ENCODE measurements at places on chromosomes 3 and 15.

- no peak for DNase-seq
These were observed 10.1 kb downstream of the GOLIM4 start for GRCh38 chr3:168085491-168086119.

GRCh38 chr3:36677331-36678007 lies 86.9 kb downstream of the DCLK3 start:
- DNase-seq = no peak

- no peak for DNase-seq
These were observed 1.4 kb downstream of the VEPH1 start for GRCh38 chr3:157501863-157502262.

DNA sequence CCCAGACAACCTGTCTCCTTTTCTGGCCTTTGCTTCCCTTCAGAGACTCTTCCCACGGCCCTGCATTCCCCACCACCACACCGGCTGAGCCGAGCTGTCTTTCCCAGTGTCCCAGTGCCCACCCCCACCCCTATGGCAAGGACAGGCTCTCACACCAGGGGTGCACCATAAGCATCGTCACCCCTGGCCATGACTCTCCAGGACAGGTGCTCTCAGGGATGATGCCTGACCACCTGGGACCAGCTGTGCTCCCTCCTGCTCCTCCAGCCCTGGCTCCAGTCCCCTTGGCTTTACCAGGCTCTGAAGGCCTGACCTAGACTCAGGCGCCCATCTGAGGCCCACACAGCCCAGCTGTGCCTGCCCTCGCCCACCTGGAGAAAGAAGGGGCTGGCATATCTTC lies 17.6 kb upstream of the SEMA3F start:
- no peak for DNase-seq

GRCh38 chr3:134004841-134005240 lies 24.9 kb downstream of the SLCO2A1 start:
- no peak for DNase-seq

GRCh38 chr3:192188218-192188835 lies 539.0 kb downstream of the FGF12 start:
- DNase-seq = peak; percentile 79

- peak; percentile 83 for DNase-seq
These were observed 162.0 kb downstream of the KLF13 start for GRCh38 chr15:31488437-31489204.

- DNase-seq = no peak
These were observed 25.9 kb downstream of the TRIM71 start for GRCh38 chr3:32843510-32844321.

- DNase-seq = no peak
These were observed 23.7 kb downstream of the TPRA1 start for GRCh38 chr3:127566833-127567232.

DNA sequence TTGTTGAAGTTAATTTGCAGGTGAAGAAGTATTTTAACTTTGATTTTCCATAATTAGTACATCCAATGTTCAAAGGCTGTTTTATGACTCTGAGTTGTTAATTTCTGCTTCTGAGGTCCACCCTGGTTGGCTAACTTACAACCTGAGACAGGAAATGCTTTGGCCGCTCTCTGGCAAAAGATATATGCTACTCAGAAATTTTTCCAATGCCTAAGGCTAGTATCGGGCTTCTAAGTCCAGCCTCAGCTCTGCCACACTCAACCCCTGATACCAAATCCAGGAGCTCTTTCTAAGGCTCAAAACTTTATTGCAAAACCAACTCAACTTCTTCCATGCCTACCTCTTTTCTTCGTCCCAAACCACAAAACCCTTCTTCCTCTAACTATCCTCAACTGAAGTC lies 192.9 kb downstream of the NEK10 start:
- no peak for DNase-seq

DNA sequence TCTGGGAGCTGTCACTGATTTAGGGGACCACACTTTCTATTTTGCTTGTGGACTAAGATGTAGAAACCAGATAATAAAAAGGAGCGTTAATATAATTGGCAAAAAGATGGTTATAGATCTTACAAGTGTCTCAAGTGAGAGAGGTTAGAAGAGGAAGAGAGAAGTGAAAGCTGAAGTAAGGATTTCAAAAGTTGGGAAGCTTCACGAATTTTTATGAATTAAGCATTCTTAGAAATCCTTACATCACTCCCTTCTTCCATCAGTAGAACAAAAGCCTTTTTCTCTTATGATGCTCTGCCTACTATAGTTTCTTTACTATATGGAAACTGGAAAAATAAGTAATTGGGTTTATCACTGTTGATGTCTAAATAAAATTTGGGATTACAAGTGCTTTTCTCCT lies 146.5 kb downstream of the FNDC3B start:
- DNase-seq = no peak

DNA sequence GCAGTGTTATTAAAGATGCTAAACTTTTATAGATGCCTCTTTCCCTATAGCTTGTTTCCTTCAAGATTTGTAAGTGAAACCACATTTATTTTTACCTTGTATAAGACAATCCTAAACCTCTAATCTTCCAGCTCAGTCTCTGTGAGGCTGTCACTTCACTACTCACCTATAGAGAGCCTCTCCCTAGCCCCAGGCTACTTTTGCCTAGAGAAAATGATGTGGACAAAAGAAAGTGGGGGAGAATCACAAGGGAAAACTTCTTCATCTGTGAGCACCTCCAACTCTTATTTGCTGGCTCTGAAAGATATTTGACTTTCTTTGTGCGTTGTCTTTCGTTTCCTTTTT lies 74.9 kb upstream of the SCN5A start:
- no peak for DNase-seq

DNA sequence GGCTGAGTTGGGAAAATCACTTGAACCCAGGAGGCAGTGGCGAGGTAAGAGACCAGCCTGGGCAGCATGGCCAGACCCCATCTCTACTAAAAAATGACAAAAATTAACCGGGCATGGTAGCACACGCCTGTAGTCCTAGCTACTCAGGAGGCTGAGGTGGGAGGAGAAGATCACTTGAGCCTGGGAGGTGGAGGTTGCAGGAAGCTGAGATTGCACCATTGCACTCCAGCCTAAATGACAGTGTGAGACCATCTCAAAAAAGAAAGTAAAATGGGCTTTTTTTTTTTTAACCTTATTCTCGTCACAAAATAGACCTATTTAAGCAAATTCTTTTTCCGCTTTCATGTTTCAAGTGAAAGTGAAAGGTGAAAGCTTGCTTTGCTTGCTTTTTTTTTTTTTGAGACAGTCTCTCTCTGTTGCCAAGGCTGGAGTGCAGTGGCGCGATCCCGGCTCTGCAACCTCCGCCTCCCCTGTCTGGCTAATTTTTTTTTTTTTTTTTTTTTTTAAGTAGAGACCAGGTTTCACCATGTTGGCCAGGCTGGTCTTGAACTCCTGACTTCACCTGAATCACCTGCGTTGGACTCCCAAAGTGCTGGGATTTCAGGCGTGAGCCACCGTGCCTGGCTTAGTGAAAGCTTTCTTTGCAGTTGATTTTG lies 3.6 kb downstream of the PDIA3 start:
- DNase-seq = peak; percentile 93

GRCh38 chr3:24387000-24387399 lies 107.7 kb downstream of the THRB start:
- DNase-seq = no peak

- peak; percentile 47 for DNase-seq
These were observed 1.4 kb downstream of the MORF4L1 start for GRCh38 chr15:78873793-78874765.

- no peak for DNase-seq
These were observed 115.1 kb downstream of the AKAP13 start for GRCh38 chr15:85495544-85495943.

GRCh38 chr15:101563176-101563796 lies 73.8 kb upstream of the PCSK6 start:
- no peak for DNase-seq

DNA sequence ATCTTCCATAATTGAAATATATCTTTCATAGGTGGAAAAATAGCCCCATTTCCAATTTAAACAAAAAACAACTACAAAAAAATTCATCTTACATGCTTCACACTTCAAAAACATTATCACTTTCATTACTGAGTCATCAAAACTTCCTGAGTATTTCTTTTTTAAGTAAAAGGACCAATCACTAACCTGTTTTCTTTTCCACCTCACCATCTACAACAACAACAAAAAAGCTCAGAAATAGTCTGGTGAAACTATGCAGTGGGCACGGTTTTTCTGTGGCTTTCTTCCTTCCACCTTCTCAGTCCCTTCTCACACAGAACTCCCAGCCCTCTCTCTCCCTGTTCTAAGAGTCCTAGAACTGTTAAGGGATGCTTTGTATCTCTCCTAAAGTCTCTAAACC lies 20.3 kb upstream of the TNIK start:
- no peak for DNase-seq
